BJ (cell line): ENCODE measurements at places on chromosomes 3 and 15.

DNA sequence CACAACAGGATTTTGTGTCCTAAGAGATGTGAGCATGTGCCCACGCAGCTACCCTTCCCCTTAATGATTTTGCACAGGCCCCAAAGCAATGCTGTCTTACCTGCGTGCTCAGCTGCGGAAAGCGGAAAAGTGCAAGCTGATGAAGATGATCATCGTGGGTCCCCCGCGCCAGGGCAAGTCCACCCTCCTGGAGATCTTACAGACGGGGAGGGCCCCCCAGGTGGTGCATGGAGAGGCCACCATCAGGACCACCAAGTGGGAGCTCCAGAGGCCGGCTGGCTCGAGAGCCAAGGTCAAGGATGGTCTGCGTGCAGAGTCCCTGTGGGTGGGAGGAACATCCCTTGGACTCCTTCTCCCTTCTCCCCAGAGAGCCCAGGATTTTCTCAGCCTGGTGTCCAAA is 103.1 kb downstream of the LRRK1 start:
- no peak for DNase-seq

GRCh38 chr3:43013743-43014155 is 34.6 kb downstream of the GASK1A start:
- DNase-seq: no peak

- DNase-seq: no peak
Observed at GRCh38 chr3:121796970-121797369, 37.9 kb downstream of the IQCB1 start.

DNA sequence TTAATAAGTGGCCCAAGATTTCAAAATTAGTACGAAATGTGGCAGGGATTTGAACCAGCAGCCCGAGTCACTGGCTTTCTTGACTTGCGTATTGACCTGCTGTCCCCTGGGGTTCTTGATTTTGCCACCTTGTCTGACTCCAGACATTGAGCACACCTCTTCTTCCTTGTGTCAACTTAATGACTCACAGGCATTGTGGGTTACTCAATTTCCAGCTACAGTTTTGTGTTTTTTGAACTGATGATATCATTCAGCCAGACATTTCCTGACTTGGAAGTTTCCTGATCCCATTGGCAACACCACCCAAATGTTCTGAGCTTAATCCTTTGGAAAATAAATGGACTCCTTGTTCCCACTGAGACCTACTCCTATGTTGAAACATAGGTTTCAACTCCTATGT is 64.2 kb downstream of the MOBP start:
- DNase-seq: no peak
